Activated CD4-positive, alpha-beta T cell treated with anti-CD3 and anti-CD28 coated beads, Interleukin-2, amount 10 ng/mL, durations not matched to agents 7 days and 5 days (primary cell): ENCODE measurements at places on chromosomes 3 and 15.

DNA sequence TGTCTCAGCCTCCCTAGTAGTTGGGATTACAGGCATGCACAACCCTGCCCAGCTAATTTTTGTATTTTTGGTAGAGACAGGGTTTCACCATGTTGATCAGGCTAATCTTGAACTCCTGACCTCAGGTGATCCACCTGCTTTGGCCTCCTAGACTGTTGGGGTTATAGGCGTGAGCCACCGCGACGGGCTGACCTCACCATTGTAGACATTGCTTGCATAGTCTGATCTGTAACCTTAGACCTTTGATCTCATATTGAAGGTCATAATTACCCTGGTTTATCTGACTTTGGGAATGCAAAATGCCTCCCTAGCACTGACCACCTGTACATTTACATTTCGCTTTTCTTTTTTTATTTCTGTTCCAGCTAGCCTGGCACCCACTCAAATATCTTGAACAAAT, 31.2 kb downstream of the ADGRG7 start:
- no peak overlapping the region for H3K4me3 ChIP-seq
- peaks cover 2% of the 10 kb centered on the region for H3K4me1 ChIP-seq
- no peaks in the 10 kb centered on the region for H3K36me3 ChIP-seq
- DNase-seq, result no peak
- H3K27ac ChIP-seq, result no peak overlapping the region

DNA sequence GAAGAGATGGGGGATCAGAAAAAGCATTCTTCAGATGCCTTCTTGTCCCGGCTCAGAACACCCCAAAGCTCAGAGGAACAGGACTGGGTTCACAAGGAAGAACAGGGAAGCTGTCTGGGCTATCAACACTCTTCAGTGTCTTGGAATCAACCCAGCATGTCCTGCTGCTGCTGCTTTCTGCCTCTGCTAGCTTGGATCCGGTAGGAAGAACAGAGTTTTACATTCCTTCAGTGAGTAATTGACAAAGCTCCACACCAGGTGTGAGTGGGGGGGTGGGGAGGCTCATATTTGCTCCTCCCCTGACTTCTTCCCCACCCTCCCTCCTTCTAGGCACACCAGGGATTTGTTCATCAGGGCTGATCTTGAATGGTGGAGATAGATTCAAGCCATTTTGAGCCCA, 13.1 kb upstream of the ETV5 start:
- no peak overlapping the region for H3K27ac ChIP-seq
- no peaks in the 10 kb centered on the region for H3K4me1 ChIP-seq
- peaks cover 44% of the 10 kb centered on the region for H3K27me3 ChIP-seq
- H3K36me3 ChIP-seq, result no peaks in the 10 kb centered on the region
- DNase-seq, result no peak

DNA sequence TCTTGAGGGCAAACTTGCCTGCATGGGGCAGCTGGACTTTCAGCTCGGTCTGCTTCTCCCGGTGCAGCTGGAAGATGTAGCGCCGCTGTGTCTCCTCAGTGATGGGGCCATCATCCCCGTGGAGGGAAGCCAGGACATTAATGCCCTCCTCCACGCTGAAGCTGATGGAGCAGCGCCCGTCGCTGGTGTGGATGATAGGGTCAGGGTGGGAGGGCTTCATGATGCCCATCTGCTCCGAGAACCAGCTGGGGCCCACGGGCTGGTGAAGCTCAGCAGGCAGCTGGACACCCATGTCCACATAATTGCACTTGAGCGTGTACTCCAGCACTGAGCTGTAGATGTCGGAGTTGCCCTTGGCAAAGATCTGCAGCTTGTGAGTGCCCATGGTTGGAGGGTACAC, 46.9 kb downstream of the KY start:
- H3K4me1 ChIP-seq, result peaks cover 7% of the 10 kb centered on the region
- no peak overlapping the region for H3K4me3 ChIP-seq
- H3K27me3 ChIP-seq, result peaks cover 4% of the 10 kb centered on the region

DNA sequence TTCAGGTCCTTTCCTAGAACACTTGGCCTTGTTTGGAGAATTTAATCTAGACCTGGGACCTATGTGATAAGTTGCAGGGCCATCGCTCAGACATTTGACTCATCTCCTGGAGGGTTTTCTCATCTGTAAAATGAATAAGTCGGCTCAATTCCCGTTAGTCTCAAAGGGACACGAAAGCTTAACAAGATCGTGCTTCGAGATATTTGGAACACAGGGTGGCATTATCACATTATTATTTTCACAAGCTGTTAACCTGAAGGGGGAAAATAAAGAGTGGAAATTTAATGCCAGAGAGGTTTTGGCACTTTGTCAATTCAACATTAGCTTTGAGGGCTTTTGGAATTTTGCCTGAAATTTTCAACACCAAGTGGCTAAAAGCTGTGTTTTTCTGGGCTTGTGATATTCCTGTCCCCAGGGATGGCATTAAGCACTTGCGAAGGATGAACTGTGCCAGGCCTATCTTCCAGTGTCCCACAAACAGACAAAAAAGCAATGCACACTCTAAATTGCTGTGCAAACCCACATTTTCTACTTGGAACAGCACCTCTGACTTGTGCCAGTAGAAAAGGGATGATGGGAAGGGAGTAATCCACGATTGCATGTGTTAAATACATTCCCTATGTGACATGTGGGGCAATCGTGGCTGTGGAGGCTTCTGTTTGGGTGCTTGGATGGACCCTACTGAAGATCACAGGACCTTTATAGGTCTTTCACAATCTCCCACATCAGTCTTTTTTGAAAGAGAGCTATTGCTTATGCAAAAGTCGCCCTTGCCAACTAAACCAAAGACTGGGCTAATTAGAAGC, 478.7 kb downstream of the MFSD1 start:
- DNase-seq, result no peak
- H3K4me3 ChIP-seq, result no peak overlapping the region
- H3K27me3 ChIP-seq, result no peaks in the 10 kb centered on the region
- no peaks in the 10 kb centered on the region for H3K4me1 ChIP-seq
- no peak overlapping the region for H3K27ac ChIP-seq
- no peaks in the 10 kb centered on the region for H3K36me3 ChIP-seq

DNA sequence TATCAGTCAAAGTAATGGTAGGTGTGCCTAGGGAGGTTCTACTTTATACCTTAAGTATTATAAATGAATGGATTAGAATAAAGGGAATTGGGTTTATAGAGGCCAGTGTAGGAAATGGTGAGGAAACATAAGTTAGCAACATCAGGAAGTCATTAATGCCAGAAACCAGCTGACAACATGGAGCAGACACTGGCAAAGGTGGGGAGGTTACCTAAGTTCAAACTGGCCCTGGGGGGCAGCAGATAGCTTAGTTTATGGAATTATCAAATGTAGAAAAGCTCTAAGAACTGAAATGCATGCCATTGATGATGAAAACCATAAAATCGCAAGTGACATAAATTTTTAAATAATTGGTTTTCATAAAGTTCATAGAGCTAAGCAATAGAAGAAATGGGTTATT, 498.6 kb downstream of the NAALADL2 start:
- H3K27ac ChIP-seq, result no peak overlapping the region
- H3K36me3 ChIP-seq, result no peaks in the 10 kb centered on the region
- H3K27me3 ChIP-seq, result no peaks in the 10 kb centered on the region
- no peak overlapping the region for H3K4me3 ChIP-seq
- DNase-seq, result no peak

GRCh38 chr3:125960066-125960424, 8.9 kb upstream of the ROPN1B start:
- peaks cover 3% of the 10 kb centered on the region for H3K36me3 ChIP-seq
- H3K4me1 ChIP-seq, result no peaks in the 10 kb centered on the region
- no peak overlapping the region for H3K4me3 ChIP-seq

GRCh38 chr3:189637750-189638149, 6.6 kb downstream of the TP63 start:
- H3K27me3 ChIP-seq, result no peaks in the 10 kb centered on the region
- no peaks in the 10 kb centered on the region for H3K36me3 ChIP-seq
- DNase-seq, result no peak
- no peak overlapping the region for H3K4me3 ChIP-seq

DNA sequence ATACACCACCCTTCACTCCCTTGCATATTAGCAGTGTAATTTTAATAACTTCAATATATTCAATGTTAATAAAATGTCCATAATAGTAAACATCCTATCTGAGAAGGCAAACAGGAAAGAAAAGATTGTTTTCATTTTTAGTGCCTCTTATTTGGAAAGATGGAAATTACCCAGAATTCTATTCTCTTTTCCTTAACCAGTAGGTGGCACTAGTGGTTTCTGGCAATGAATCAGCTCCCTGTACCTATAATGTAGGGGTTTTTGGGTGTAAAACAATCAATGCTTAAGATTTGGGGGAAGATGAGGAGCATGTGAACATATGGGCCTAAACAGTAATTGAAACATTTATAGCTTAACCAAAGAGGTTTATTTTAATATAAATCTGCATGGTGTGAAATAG, 5.7 kb upstream of the SEMA6D start:
- H3K27me3 ChIP-seq, result peaks cover 23% of the 10 kb centered on the region
- H3K27ac ChIP-seq, result no peak overlapping the region
- no peak for DNase-seq
- no peaks in the 10 kb centered on the region for H3K36me3 ChIP-seq
- no peak overlapping the region for H3K4me3 ChIP-seq
- H3K4me1 ChIP-seq, result no peaks in the 10 kb centered on the region

DNA sequence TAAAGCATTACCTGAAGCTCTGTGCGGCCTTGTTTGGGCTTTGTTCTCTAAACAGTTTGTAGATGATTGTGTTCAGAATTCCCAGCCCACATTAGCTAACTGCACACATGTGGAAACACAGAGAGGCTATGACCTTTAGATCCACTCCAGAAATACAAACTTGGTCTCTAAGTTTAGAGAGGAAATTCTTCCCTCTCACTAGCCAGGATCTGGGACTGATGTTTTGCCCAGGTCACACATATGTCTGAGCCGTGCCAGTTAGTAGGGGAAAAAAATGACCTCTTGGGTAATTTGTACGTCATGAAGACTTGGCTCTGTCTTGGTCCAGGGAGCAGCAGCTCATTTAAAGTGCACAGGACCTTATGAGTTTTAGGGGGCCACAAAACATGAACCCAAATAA, 223.1 kb downstream of the RBMS3 start:
- H3K36me3 ChIP-seq, result no peaks in the 10 kb centered on the region
- H3K27ac ChIP-seq, result no peak overlapping the region
- H3K4me3 ChIP-seq, result no peak overlapping the region
- H3K4me1 ChIP-seq, result no peaks in the 10 kb centered on the region
- DNase-seq, result no peak
- H3K27me3 ChIP-seq, result no peaks in the 10 kb centered on the region

DNA sequence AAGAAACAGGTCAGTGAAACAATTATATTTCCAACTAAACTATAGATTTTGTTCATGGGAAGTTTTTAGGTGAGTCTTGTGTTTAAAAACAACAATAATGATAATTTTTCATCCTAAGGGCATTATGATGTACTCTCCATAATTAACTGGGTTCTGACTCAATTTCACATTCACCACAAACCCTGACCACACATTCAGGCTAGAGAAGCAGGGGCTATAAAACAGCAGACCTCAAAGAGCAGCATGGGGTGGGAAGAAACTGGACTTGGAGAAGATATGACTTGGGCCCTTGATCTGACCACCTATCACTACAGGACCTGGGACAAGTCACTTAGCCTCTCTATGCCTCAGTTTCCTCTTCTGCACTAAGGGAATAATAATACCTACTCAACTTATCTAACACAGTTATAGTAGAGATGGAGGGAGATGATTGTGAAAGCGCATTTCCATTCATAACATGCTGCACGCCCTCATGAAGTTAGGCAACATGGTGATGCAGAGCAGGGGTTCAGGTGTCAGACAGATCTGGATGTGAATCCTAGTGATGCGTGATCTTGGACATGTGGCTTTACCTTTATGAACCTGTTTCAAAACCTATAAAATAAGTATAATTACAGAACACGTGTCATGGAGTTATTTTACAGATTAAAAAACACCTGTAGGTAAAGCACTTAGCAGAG, 63.0 kb upstream of the ACP3 start:
- peaks cover 10% of the 10 kb centered on the region for H3K27me3 ChIP-seq
- no peak overlapping the region for H3K4me3 ChIP-seq
- DNase-seq, result no peak

- H3K4me3 ChIP-seq, result no peak overlapping the region
- peaks cover 22% of the 10 kb centered on the region for H3K36me3 ChIP-seq
- no peaks in the 10 kb centered on the region for H3K27me3 ChIP-seq
- DNase-seq, result no peak
- H3K4me1 ChIP-seq, result peaks cover 14% of the 10 kb centered on the region
These were observed 100.0 kb downstream of the PCCB start for GRCh38 chr3:136350132-136350531.

- DNase-seq, result no peak
- no peaks in the 10 kb centered on the region for H3K36me3 ChIP-seq
- peaks cover 3% of the 10 kb centered on the region for H3K27me3 ChIP-seq
- no peak overlapping the region for H3K27ac ChIP-seq
- H3K4me3 ChIP-seq, result no peak overlapping the region
These were observed 99.8 kb downstream of the MEGF11 start for GRCh38 chr15:66153549-66154415.

DNA sequence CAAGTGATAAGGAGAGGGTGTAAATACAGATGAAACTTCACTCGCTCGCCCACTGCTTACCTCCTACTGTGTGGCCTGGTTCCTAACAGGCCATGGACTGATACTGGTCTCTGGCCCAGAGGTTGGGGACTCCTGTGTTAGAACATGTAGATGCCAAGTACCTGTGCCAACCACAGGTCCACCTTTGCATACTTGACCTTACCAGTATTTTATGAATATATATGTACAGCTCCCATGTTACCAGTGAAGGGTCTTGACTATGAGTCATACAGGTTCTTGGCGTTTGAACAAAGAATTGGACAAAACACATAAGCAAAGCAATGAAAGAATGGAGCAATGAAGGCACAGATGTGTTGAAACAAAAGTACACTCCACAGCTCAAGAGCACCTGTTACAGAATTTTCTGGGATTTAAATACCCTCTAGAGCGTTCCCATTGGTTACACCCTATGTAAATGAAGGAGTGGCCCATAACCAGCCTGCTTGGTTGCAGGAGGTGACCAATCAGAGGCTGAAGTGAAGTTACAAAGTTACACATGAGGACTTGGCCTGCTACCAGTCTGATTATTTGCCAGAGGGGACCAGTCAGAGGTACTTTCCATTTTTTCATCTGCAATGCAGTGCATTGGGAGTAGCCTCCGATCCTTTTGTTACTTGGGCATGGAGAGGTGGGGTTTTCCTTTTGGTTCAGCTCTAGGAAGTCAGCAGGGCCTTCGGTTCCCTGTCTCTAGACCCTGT, 1.7 kb upstream of the GFM1 start:
- H3K4me1 ChIP-seq, result peaks cover 26% of the 10 kb centered on the region
- H3K27ac ChIP-seq, result no peak overlapping the region
- no peaks in the 10 kb centered on the region for H3K27me3 ChIP-seq
- DNase-seq, result no peak

GRCh38 chr3:148955544-148956346, 35.6 kb upstream of the GYG1 start:
- no peak overlapping the region for H3K27ac ChIP-seq
- H3K36me3 ChIP-seq, result no peaks in the 10 kb centered on the region
